ENCODE measurements at places on chromosomes 4 and X. TPM values are rescaled to one million over a fixed set of nuclear protein-coding genes. Genes with fewer than 3 reads are reported as not detected.

GRCh38 chrX:139086246-139086645, 374.7 kb upstream of the FGF13 start:
- no peak overlapping the region for H3K4me3 ChIP-seq
- H3K27ac ChIP-seq = no peak overlapping the region
- H3K4me1 ChIP-seq = no peaks in the 10 kb centered on the region
- no peak for DNase-seq
- no peaks in the 10 kb centered on the region for H3K27me3 ChIP-seq
- no peaks in the 10 kb centered on the region for H3K36me3 ChIP-seq

DNA sequence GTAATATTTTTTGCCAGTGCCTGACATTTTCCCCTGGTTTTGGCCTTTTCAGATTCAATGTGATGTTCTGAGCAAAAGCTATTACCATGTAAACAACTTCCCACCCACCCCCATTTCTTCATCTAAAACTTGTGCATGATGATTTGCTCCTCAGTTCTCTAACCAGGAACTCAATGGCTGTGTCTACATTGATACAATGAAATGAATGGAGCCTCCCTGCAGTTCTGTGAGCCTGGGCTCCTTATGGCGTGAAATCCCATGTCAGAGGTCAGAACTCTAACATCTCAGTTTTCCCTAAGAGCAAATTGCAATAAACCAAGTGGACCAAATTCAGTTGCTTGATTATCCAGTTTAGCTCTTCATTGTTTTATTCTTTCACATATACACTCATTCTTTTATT, 534.8 kb upstream of the LCORL start:
- DNase-seq = no peak
- no peaks in the 10 kb centered on the region for H3K4me1 ChIP-seq
- no peak overlapping the region for H3K4me3 ChIP-seq
- H3K36me3 ChIP-seq = no peaks in the 10 kb centered on the region
- no peak overlapping the region for H3K27ac ChIP-seq
- H3K27me3 ChIP-seq = no peaks in the 10 kb centered on the region

- H3K27ac ChIP-seq = peak overlapping the region; percentile 50
- no peaks in the 10 kb centered on the region for H3K36me3 ChIP-seq
- peaks cover 18% of the 10 kb centered on the region for H3K4me1 ChIP-seq
- peaks cover 10% of the 10 kb centered on the region for H3K27me3 ChIP-seq
- no peak overlapping the region for H3K4me3 ChIP-seq
These were observed 48.3 kb downstream of the ABLIM2 start for GRCh38 chr4:8110071-8110986.

DNA sequence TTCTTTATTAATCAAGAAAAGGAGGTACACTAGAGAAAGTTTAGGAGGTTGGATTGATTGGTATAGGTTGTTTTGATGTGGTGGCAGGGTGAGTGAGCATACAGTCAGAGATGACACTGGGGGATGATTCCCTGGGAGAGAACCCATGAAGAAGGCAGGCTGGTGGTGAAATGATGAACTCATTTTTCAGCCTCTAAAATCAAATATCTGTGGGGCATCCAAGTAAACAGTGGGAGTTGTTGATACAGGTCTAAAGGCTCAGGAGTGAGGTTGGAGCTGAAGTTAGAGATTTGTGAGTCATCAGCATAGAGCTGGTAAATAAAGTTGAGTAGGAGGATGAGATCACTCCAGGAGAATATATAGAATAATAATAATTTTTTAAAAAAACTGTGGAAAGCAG, 10.0 kb upstream of the AP1S2 start:
- no peak for DNase-seq
- H3K4me3 ChIP-seq = no peak overlapping the region
- H3K27me3 ChIP-seq = no peaks in the 10 kb centered on the region

- no peak overlapping the region for H3K4me3 ChIP-seq
- H3K27me3 ChIP-seq = no peaks in the 10 kb centered on the region
- no peaks in the 10 kb centered on the region for H3K4me1 ChIP-seq
- H3K27ac ChIP-seq = no peak overlapping the region
- H3K36me3 ChIP-seq = no peaks in the 10 kb centered on the region
These were observed 1746.4 kb upstream of the PCDH7 start for GRCh38 chr4:28973587-28974350.

GRCh38 chrX:54030329-54030728, 13.9 kb downstream of the PHF8 start:
- DNase-seq = no peak
- no peak overlapping the region for H3K27ac ChIP-seq
- no peaks in the 10 kb centered on the region for H3K27me3 ChIP-seq
- no peak overlapping the region for H3K4me3 ChIP-seq
- H3K4me1 ChIP-seq = no peaks in the 10 kb centered on the region

DNA sequence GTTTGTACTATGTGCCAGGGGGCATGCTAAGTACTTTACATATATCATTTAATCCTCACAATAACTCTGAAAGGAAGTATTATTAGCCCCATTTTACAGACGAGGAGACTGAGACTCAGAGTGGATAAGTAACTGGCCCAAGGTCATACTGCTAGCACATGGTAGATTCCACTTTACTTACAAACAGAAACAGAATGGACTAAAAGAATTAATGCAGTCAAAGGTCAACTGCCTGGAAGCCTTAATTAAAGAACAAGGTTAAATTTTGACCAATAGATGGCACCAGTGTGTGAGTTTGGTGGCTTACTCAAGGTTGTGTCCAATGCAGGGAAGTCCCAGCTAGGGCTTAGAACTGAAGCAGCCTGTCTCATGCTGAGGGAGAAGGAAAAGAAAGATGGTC, 4.7 kb downstream of the RIPPLY1 start:
- DNase-seq = peak; percentile 25
- H3K27me3 ChIP-seq = no peaks in the 10 kb centered on the region
- H3K4me3 ChIP-seq = no peak overlapping the region

Gene FAM47B
- not detected for total RNA-seq

Gene FAM114A1
- 18.5 TPM for total RNA-seq

Gene DCK
- total RNA-seq = 12.9 TPM

Gene EDA
- total RNA-seq = 5.0 TPM

Measured in Calu3 (cell line).